ENCODE measurements at places on chromosomes 3 and 15.

DNA sequence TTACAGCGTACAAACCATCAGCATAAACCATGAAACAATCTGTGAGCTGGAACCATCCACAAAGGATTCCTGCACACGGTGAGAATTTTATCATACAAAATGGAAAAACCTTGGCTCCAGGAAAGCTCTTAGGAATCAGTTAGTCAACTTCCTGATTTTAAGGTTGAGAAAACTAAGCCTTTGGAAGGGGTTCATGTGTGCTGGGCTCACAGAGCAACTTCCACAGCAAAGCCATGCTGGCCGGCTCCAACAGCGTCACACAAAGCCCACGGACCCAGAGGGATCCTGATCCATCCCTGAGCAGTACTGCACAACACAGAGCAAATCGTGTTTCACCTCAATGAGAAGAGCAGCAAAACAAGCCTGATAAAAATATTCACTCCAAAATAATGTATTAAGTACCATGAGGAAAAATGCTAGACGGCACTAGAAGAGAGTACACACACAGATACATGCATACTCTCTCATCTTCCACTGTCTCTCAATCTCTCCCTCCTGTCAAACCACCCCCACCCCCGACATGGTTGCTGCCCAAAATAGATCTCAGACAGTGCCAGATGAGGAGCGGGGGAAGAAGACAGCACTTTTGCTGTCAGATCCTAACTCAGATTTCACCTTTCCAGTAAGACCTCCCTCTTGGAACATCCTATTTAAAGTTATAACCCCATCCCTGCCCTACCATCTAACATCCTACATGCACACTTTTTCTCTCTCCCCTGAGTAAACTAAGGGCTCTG is 58.6 kb downstream of the MB21D2 start:
- no peak for DNase-seq

DNA sequence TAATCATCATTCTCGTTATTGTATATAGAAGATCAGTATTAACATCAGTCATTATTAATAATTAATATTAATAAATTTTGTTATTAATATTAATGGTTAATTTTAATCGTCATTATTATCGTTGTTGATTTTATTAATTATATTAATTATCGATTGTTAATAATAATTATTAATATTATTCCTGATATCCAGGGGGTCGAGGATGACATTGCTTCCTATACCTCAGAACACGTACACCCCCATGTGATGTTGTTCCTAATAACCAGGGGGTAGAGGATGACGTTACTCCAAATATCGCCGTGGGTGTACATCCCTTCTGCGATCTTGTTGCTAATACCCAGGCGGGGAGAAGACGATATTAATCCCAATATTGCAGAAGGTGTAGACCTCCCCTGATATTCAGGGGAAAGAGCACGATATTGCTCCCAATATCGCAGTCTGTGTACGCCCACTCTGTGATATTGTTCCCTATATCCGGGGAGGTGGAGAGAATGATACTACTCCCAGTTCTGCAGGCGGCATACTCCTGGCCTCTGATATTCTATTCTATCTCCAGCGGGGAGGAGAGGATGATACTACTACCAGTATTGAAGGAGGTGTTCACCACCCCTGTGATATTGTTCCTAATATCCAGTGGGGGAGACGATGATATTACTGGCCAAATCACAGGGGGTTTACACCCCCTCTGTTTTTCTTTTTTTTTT is 22.3 kb upstream of the BMF start:
- no peak for DNase-seq

DNA sequence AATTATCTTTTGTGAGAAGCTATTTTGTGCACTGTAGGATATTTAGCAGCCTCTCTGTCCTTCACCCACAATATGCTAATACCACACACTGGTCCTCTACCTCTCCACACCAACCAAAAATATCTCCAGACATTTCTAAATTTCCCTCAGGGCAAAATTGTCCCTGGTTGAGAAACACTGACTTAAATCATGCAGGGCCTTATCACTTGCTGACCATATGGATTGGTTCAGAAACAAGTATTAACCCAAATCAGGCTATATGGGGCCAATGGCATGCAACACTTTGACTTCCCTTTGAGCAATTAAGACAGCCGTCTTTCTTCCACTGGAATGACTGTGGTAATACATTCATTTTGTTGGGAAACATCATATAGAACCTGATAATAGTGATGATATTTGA is 251.1 kb downstream of the CNTN3 start:
- DNase-seq, result no peak

- no peak for DNase-seq
These were observed 55.2 kb downstream of the RPL22L1 start for GRCh38 chr3:170814822-170815221.

GRCh38 chr3:31919528-31919927 is 61.5 kb downstream of the OSBPL10 start:
- peak; percentile 15 for DNase-seq

DNA sequence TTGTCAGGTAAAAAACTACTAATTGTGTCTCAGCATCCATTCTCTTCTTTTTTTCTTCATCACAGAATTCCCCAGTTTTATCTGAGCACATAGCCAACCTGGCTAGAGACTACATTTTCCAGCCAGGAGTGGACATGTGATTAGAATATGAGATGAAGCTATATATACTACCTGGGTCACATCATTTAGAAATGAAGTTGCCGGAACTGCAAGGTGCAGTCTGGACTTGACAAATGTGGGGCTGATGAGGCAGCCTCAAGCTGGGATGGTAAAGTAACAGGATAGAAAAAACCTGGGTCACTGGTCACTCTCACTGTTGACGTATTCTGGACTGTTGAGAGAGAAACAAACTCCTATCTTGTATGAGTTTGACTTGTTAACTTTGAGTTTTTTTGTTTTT is 99.6 kb downstream of the STRIT1 start:
- no peak for DNase-seq

DNA sequence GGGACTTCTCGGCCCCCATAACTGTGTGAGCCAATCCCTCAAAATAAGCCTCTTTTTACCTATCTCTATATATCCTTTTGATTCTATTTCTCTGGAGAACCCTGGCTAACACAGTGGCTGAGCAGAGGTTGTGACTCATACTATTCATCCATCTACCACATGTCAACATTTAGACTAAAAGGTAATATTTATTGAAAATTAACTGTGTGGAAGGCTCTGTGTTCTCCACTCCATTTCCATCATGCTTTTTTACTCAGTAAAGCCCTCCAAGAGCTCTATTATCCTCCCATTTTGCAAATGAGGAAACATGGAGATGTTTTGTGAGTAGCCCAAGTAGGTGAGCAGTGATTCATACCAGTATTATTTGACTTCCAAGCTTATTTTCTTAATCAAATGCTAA is 217.9 kb upstream of the DCBLD2 start:
- DNase-seq, result no peak

DNA sequence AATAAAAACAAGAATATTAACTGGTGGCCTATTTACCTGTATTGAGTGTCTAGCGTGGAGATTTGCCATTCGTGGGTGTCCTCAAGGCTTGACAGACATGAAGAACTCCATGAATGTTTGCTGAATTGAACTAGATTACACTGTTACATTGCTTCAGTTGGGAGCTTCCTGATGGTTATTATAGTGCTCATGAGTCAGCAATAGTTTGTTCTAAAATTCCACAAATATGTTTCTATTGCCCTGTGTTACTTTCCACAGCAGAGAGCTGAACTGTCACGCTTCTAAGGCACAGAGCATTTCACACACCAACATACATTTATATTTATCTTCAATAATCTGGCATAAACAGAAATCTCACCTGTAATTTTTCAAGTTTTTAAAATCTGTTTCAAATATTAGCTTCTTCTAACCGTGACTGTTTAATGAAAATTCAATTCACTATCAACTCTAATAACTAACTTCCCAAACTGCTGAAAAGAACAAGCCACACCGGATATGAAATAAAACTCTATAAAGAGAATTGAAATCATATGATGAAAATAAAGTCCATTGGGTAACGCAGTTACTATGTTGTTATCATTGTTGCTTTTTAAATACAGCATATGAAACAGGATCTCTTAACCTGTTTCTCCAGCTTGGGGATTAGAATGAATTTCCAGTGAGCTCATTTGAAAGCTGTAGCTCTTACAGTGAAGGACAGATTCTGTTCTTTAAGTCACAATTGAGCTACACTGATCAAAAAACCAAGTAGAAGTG is 61.2 kb upstream of the MCF2L2 start:
- DNase-seq, result no peak

DNA sequence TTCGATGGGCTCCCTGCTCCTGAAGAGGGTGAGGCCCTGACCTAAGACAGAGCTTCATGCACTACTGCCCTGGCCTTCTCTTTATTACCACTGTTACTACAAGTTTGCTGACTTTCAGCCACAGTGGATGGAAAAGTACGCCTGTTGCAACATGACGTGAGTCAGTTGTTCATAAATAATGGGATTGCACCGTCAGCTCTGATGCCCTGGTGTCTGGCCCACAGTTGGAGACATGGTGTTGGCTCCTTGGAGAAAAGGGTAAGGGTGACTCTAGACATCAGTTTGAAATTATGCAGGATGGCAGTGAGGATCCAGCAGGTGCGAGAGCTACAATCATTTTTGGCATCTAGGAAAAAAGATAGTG is 5.5 kb downstream of the PAQR5 start:
- no peak for DNase-seq

GRCh38 chr3:52174896-52175295 is 20.7 kb upstream of the POC1A start:
- no peak for DNase-seq

DNA sequence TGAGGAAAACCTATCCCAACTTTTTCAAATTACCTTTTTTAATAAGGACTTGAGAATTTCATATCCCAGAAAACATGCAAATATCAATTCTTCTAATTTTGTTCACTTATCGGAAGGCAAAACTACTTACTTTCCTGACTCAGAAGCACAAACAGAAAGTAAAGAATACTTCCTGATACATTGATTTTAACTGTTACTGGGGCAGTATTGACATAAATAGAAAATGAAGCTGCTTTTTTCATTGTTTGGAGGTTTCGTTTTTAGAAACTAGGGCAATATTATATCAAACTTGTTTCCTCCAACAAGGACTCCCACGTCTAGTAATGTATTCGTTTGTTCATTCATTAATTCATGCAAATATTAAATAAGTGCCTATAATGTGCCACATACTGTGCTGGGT is 19.1 kb downstream of the PAQR9 start:
- no peak for DNase-seq

DNA sequence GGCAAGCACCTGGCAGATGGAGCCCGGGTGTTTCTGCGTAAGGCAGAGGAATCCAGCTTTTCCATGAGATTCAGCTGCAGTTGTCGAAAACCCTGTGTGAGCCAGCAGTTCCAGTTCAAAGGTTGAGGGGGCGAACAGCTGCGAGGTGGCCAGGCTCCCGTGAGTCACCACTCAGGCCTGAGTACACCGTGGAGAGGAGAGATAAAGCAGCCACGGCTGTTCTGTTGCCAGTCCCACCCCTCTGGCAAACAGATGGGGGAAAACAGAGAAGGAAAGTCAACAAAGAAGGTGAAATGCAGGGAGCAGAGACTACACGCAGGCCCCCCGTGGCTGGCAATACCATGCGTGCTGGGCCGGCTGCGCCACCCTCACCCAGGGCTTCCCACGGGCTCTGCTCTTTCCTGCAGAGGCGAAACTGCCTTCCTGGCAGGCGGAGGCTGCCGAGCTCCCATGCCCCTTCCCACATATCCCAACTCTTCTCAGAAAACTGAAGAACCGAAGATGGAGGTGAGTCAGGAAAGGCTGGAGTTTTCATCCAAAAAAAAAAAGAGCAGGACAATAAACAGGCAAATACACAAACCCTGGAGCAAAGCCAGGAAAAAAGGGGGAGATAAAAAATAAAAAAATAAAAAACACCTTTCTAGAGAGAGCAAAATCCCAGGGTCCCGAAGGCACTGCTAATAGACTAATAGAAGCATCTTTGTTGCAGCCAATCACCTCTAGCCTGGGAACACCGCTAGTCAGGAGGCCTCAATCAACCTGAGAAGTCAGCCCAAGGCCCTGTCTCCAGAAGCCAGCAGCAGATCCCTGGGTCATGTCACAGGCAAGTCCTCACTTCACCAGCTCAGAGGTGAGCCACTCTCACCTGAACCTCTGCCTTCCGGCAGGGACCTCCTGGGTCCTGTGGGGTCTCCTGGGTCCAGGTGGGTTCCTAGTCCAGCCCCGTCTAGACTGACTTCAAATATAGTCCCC is 37.7 kb downstream of the FAM174B start:
- DNase-seq, result peak; percentile 78

GRCh38 chr3:18076301-18076700 is 333.9 kb upstream of the TBC1D5 start:
- no peak for DNase-seq

DNA sequence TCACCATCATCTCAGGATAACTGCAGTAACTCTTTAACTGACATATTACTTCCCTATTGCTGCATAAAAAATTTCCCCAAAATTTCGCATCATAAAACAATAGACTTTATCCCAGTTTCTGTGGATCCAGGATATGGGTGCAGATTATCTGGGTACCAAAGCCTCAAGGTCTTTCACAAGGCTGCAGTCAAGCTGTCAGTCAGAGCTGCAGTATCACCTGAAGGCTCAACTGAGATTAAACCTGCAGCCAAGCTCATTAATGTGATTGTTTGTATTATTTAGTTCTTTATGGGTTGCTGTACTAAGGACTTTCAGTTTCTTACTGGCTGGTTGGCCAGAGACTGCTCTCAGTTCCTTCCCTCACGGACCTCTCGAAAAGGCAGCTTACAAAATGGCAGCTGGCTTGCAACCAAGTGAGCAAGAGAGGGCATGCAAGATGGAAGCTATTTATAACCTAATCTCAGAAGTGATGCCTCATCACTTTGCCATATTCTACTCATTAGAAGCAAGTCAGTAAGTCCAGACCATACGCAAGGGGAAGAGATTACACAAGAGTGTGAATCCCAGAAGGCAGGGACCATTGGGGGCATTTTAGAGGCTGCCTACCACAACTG is 54.9 kb downstream of the DCUN1D1 start:
- no peak for DNase-seq

GRCh38 chr3:179446501-179446900 is 4.8 kb downstream of the GNB4 start:
- no peak for DNase-seq

DNA sequence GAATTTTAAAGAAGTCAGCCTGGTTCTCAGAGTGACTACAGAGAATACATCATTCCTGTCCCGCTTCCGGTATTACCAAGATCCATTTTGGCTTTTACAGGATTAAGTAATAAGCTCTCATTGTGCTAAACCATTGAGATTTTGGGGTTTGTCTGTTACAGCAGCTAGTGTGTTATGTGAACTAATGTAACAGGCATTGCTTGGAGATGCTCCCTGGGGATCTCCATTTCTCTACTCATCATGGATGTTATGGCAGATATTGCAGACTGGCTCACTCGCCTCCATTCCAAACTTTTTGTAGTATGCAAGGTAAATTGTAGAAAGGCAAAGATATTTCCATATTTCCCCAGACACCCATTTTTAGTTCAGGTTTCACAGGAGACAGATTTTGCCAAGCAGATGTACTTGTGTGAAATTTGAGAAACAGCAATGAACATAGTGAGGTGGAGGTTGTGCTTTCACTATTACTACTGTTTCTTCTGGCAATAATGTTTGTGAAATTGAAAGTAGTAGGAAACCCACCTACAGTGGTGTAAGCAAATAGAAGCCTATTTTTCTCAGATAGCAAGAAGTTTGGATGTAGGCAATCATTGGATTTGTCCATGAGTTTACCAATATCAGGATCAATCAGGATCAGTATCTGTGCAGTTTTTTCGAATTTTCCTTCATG is 177.1 kb upstream of the GALNT15 start:
- no peak for DNase-seq

GRCh38 chr3:155667988-155668387 is 76.9 kb downstream of the PLCH1 start:
- no peak for DNase-seq

GRCh38 chr3:168165390-168166269 is 69.9 kb upstream of the GOLIM4 start:
- DNase-seq, result peak; percentile 6

GRCh38 chr15:25862472-25863110 is 536 bp downstream of the ATP10A start:
- DNase-seq, result no peak

All from NCI-H748 treated with DMSO at 0.1 percent for 48 hours (cell line).